ENCODE measurements at places on chromosomes 16 and 17. TPM values are rescaled to one million over a fixed set of nuclear protein-coding genes. Genes with fewer than 3 reads are reported as not detected.

- DNase-seq: no peak
Observed at GRCh38 chr16:2516391-2517240, 2.9 kb downstream of the ATP6V0C start.

ARL5C gene
- not detected for total RNA-seq

CASKIN1 gene
- not detected for total RNA-seq

EVPLL gene
- not detected for total RNA-seq

DNA sequence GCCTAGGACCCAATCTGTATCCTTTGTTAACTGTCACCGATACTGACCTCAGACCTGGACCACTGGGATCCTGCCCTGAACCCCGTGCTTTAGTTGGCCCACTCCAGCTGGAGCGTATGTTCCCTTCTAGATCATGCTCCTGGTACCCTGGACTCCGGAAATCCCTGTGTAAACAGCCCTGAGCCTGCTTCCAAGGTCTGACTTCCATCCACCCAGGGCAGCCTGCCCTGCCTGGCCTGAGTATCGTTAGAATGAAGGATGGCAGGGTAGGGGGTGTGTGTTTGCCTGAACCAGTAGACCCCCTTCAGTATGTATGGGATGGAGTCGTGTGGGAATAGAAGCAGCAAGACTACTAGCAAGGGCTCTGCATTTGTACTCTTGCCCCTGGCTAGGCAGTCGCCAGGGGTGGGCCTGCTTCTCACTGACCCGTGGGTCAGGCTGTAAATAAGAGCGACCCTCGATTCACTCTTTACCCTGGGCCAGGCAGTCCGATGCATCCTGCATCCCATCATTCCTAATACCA lies 691 bp upstream of the TMEM98 start:
- DNase-seq: no peak

- no peak for DNase-seq
Observed at GRCh38 chr16:5551909-5552308, 454.3 kb upstream of the EEF2KMT start.

PLK1 gene
- 1.5 TPM for total RNA-seq

- no peak for DNase-seq
Observed at GRCh38 chr17:31405890-31406371, 14.5 kb downstream of the RAB11FIP4 start.

- DNase-seq: no peak
Observed at GRCh38 chr16:56354746-56355145, 70.6 kb downstream of the AMFR start.

DNA sequence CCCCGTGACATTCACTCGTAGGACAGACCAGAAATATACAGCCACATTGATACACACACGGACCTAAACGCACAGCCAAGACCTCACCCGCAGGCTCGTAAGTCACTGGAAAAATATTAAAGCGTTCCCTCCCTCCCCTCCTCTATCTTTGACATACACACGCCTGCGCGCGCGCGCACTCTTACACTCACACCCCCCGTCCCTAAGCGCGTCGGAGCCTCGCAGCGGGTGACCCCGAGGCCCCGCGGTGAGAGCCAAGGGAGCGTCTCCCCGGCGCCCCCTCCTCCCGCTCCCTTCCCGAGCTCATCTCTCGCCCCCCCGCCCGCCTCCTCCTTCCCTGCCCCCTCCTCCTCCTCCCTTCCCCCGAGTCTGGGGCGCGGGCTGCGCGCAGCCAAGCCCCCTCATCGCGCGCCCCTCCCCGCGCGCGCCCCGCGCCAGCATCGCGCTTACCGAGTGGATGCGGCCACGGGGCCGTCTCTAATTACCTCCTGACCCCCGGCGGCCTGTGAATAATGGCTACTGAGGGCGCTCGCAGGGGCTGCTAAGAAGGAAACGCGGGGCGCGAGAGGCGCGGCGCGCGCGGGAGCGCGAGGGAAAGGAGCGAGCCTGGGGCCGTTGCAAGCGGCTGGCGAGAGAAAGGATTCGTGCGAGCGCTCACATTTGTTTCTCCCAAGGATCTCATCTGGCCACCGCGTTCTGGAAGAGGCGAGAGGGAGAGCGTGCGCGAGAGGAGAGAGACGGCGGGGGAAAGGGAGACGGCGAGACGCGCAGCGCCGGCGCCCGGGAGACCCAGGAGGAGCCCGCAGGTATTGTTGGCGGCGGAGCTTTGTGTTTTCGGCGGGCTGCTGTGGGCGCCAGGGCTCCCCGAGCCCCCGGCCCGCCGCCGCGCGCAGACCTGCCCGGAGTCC lies 42.4 kb downstream of the RAI1 start:
- DNase-seq: peak; percentile 40

DNA sequence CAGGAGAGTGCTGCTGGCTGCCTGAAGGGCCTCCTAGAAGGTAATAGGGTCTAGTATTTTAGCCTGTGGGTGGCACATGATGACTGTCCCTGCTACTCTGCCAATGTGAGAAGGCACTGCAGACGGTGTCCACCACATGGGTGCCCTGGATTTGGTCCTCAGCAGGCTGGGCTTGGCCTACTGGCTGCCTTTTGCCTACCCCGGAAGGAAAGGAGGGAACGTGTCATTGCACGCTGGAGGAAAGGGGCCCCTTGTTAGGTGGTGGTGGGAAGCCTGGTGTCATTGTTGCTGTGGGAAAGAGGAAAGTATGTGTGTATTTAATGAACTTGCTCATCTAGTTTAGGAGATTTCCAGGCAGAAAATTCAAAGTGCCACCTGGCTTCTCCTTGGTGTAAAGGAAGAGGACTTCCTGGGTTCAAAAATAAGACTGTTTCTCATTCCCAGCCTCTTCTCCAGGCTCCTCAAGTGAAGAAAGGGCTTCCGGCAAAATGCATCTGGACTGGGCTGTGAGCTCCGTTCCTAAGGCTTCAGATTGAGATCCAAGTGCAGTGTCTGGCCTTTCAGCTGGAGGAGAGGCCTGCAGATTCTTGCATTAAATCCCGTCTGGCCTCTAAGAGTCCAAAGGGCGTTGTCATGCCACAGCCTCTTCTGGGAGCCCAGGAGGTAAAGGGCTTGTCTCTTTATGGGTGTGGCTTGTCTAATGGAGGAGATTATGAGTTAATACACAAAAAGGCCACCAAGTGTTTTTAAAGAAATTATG lies 55.1 kb downstream of the RPTOR start:
- no peak for DNase-seq

DNA sequence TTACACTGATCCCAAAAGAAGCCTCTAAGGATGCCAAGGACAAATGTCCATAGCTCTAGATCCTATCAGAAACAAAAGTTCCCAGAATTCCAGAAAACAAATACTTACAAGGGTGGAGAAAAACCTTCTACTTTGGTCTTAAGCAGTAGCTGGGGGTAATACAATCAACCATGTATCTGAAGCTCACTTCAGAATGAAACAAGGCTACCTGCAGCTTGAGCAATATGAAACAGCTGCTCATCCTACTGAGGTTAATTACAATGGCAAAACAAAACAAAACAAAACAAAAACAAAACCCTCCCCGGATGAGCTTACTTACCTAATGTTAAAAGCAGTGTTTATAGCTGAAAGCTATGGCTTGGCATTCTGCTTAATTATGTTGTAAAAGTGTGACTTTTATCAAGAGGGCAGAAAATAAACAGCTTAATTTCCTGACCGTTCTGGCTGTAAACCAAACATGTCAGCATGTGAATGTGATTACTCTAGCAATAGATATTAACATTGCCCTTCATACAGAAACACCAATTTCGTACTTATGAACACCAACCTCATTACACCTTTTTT lies 10.5 kb downstream of the PDZD9 start:
- no peak for DNase-seq

- DNase-seq: no peak
Observed at GRCh38 chr16:84104231-84104630, 12.5 kb downstream of the MBTPS1 start.

PABPN1L gene
- not detected for total RNA-seq

OTOP3 gene
- not detected for total RNA-seq

DNA sequence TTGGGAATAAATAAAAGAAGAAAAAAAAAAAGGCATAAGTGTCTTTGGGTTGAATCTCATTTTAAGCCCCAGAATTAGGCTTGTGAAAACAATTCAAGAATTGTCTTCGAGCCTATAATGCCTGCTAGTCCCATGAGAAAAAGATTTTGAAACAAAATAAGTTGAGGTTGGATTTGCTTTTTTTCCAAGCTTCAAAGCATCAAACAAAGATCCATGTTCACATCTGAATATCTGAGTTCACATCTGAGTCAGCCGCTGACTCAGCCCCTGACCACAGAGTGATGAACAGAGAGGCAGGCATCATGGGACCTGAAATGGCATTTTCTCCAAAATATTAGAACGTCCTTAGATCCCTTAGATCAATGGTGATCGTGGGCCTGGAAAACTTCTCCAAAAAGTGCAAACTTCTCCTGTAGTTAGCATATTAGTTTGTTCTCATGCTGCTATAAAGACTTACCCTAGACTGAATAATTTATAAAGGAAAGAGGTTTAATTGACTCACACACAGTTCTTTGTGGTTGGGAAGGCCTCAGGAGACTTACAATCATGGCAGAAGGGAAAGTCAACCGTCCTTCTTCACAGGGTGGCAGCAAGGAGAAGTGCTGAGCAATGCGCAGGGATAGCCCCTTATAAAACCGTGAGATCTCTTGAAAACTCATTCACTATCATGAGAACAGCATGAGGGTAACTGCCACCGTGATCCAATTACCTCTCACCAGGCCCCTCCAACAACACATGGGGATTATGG lies 294.6 kb upstream of the HSBP1 start:
- DNase-seq: no peak

DNA sequence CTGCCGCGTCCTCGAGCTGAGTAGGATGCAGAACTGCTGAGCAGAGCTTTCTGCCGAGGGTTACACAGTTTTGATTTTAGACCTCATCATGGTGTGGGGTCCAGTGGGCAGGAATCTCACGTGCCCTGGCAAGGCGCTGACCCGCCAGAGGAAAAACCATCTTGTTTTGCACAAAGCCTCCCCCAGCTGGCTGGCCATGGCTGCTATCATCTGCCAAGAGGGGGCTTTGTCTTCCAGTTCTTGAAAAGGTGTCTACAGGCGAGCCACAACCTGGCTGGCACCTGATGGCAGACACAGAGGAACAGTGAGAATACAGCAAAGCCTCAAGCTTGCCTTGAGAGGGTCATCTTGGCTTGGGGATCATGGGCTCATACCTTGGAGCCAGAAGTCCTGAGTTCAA lies 118.3 kb downstream of the CMIP start:
- no peak for DNase-seq

- no peak for DNase-seq
Observed at GRCh38 chr17:77099997-77100396, 40.8 kb upstream of the SEC14L1 start.

PROCA1 gene
- total RNA-seq: 7.6 TPM

GRCh38 chr17:46179375-46179999 lies 13.7 kb downstream of the KANSL1 start:
- DNase-seq: no peak

GRCh38 chr17:6815775-6816174 lies 15.8 kb downstream of the TEKT1 start:
- DNase-seq: no peak

GRCh38 chr17:28240688-28241340 lies 78.2 kb upstream of the TMEM97 start:
- no peak for DNase-seq

DNA sequence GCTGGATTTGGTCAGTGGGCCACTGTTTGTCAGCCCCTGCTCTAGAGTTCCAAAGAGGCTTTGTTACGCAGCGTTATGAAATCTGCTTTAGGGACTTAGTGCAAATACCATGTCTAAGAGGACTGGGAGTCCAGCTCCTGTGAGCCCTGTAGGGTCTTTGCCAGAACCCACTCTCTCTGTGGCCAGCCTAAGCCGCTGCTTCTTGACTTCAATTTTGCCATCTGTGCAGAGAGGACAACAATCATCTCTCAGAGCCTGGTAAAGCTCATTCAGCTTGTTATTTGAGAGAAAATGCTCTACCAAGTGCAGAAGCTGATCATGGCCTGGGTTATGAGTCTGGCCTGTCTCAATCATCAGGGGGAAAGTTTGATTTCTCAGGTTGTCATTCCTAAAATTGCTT lies 17.9 kb downstream of the CA10 start:
- DNase-seq: no peak

DNA sequence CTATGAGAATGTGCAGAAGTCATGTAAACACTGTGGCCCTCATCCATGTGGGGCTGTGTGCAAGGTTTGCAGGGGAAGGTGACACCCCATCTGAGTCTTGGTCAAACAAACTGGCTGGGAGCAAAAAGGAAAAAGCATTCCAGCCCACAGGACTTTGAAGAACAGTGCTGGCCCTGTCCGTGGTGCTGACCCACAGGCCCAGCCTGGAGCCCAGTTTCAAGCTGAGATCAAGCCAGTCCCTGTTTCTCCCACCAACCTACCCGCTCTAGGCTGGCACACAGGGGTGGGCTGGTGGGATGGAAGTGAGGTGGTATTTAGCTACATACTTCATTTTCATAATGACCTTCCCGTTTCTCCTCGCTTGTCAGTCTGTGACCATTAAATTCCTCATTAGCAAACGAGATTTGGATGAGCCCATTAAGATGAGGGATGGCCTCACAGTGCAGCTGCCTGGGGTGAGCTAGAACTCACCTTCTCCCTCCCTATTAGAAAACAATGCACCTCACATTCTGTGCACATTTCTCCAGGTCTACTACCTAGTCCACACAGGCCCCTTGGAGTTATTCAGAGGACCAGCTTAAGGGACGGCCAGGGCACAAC lies 12.6 kb upstream of the RPL38 start:
- no peak for DNase-seq

ATP1B2 gene
- not detected for total RNA-seq

DNA sequence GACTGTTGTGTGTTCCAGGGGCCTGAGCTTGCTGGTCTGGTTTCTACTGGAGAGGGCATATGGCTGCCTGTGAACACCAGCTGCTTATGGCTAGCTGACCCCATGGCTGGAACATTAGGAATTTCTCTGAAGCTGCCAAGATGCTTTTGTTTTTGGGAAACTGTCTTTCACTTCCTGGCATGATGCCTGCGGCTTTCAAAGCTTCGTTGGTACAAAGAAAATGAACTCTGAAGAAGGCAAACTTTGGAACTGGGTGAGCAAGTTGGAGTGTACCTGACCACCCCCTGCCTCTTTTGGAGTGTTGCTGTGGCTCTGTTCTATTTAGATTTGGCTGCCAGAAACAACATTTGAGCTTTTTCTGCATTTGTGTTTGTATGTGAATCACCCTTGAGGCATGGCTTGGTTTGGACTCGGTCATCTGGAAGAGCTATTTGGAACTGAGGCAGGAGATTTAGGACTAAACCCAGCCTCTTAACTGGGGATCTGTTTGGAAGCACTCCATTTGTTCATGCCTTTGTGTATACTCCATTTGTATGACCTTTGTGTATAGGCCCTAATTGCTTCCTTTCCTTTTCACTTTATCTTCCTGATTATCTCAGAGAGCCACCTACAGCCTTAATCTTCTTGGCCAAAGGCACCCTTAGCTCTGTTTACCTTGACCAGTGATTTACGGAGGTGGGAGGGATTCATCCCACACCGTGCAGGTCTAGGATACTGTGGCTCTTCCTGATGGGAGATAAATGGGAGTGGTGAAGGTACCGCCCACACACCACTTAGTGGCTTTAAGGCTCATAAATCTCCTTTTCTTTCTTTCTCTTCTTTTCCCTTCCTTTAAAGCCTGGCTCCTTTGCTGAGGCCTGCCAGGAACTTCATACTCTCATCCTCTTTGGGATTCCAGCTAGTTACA lies 7.3 kb upstream of the CPHXL start:
- no peak for DNase-seq
